ENCODE measurements at places on chromosomes 2 and 18. TPM values are rescaled to one million over a fixed set of nuclear protein-coding genes. Genes with fewer than 3 reads are reported as not detected.

ALPG gene
- not detected for total RNA-seq

NETO1 gene
- 2.6 TPM for total RNA-seq

REG3A gene
- not detected for total RNA-seq

DCDC2C gene
- total RNA-seq: not detected

STRADB gene
- total RNA-seq: 20.7 TPM

FAM210A gene
- 14.8 TPM for total RNA-seq

RFTN2 gene
- 7.0 TPM for total RNA-seq

LRATD1 gene
- 27.5 TPM for total RNA-seq

NT5DC4 gene
- total RNA-seq: not detected

EGR4 gene
- not detected for total RNA-seq

TANC1 gene
- 62.9 TPM for total RNA-seq

Measured in ureter (tissue), 1 donor.